ENCODE measurements at places on chromosomes 11 and 22. TPM values are rescaled to one million over a fixed set of nuclear protein-coding genes. Genes with fewer than 3 reads are reported as not detected.

- no peak for DNase-seq
Measured at GRCh38 chr11:66414120-66414934, 6.5 kb upstream of the NPAS4 start.

DNA sequence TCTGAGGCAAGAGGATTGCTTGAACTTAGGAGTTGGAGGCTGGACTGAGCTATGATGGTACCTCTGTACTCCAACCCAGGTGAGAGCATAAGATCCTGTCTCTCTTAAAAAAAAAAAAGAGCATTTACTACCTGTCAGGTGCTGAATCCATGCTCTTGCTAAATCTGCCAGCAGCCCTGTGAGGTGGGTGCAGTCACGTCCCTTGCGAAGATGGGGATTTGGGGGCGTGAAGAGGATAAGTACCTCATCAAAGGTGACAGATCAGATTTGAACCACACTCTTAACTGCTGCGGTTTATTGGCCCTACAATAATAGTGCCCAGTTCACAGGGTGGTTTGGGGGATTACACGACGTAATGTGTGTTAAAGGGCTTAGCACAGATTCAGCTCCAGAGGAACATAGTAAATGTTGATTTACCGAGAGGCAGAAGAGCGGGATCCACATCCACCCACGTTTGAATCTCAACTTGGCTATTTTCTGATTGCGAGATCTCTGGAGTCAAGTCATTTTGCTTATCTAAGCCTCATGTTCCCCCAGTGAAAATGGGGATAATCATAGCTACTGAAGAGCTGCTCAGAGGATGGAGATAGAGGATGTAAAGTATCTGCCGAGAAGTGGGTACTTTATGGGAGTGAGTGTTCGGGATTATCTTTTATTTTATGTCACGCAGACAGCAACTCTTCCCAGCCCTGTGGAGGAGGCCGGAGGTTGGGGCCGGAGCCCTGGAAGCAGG is 28.1 kb upstream of the LRRC10B start:
- no peak for DNase-seq

DNA sequence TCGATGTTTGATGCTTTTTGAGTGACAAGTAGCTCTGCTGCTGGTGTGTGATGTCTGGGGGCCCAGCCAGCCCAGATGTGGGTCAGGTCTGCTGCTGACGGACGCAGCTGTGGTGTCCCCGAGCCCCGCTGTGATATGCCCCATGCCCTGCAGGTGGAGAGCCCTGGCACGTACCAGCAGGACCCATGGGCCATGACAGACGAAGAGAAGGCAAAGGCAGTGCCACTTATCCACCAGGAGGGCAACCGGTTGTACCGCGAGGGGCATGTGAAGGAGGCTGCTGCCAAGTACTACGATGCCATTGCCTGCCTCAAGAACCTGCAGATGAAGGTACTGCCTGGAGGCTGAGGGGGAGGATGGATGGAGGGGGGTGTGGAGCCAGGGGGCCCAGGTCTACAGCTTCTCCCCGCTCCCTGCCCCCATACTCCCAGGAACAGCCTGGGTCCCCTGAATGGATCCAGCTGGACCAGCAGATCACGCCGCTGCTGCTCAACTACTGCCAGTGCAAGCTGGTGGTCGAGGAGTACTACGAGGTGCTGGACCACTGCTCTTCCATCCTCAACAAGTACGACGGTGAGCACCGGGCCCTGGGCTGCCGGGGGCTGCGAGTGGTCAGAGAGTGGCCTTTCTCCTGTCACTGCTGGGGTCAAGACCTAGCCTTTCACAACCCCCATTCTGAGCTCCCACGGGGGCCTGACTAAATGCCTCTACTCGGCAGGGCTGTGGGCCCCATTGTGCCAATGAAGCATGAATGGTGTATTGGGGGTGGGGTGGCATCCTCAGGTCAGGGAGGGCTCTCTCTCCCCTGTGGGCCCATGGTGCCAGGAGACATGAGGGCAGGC is 7.3 kb downstream of the AIP start:
- DNase-seq = no peak

The MUC6 gene
- 215 TPM for total RNA-seq

The SCGB1C1 gene
- total RNA-seq = not detected

The SLC5A4 gene
- 3.3 TPM for total RNA-seq

The TNNT3 gene
- total RNA-seq = 7.2 TPM
